BE2C (cell line): ENCODE measurements at places on chromosomes 11 and 22.

DNA sequence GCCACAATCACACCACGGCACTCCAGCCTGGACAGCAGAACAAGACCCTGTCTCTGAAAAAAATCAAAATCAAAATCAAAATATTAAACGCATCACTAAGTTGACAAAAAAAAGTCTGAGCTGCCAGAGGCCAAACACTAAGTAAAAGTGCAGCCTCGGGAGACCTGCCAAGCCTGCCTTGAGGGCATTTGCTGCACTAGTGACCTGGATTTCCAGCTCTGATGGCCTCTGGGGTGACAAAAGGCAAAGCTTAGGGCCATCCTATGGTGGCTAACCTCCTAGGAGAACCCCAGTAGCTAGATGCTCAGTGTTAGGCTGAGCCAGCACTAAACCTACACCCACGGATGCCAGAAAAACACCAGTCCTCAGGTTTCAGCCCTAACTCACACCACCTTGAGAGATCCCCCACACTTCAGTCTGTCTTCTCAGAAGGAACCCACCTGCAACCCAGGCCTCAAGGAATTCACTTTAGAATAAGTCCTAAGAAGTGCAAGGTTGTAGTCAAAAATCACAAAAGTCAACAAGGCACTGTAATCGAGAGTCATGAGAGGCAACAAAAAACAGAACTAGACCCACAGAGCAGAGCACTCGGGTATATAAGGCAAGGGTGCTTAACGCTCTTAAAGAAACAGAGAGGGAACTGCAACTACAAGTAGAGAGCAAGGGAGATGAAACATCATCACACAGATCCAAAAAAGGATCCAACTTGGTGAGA lies 28.6 kb downstream of the GNB1L start:
- DNase-seq = no peak

DNA sequence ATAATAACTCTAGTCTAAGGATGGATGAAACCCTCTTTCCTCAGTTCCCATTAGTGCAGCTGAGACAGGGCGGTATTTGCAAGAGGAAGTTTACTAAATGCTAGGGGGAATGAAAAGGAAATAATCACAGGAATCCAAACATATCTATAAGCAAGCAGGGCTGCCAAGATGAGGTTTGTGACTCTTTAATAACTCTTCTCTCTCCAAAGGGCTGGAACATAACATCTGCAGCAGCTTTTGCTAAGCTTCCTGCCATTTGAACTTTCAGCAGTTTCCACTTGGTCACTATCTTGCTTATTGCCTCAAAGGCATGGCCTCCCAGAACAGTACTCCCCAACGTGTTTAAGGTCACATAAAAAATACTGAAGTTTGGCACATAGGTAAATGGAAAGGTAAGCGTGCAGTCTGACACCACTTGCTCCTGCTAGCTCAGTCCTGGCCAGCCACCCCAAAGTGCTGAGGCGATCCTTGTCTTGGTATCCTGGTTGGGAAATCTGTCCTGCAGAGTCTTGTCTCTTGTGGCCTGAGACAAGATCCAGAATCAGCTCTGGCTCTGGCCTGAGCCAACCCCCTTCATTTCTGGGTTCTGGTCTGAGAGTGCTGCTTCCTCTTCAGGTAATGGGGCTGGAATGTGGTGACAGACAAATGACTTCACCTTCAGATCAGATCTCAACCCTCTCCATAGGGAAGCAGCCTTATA lies 81.8 kb downstream of the KCNC1 start:
- DNase-seq = no peak

DNA sequence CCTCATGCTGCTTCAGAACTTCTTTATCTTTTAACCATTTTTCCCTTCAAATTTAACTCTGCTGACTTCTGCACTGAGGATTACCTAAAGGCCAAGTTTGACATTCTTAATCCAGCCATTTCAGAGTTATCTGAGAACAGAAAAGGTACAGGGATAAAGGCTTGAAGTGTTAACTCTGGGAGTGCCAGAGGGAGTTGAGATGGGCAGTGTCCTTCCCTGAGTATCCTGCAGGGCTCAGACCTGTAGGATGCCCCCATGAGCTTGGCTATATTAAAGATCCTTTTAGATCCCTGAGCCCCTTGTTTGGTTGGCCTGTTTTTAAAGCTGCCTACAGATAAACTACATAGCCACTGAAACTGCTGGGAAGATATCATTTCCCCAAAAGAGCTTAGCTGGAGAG lies 268.4 kb upstream of the KIRREL3 start:
- no peak for DNase-seq

DNA sequence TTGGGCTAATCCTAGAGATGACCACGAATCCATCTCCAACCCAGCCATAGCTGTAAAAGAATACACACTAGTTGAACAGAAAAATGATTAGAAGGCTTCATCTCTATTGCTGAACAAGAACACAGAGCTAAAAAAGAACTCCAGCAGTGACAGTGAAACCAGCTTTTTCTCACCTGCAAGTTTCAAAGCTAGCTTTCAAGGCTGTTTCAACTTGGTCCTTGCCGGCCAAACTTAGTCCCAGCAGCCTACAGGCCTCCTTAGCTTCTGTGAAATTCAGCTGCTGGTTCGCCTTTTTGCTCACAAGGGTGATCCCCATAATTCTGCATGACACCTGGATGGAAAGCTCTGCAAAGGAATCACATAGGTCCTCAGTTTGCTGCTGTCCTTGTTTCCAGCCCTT lies 4.4 kb downstream of the LYVE1 start:
- no peak for DNase-seq

DNA sequence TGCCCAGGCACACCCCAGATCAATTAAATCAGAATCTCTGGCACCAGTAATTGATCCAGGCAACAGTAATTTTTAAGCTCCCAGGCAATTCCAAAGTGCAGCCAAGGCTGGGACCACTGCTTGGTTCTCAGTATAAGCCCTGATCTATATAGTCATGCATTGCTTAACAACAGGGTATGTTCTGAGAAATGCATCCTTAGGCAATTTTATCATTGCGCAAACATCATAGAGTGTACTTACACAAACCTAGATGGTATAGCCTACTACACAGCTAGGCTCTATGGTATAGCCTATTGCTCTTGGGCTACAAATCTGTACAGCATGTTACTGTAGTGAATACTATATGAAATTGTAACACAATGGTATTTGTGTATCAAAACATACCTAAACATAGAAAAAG lies 651 bp upstream of the C11orf42 start:
- no peak for DNase-seq

DNA sequence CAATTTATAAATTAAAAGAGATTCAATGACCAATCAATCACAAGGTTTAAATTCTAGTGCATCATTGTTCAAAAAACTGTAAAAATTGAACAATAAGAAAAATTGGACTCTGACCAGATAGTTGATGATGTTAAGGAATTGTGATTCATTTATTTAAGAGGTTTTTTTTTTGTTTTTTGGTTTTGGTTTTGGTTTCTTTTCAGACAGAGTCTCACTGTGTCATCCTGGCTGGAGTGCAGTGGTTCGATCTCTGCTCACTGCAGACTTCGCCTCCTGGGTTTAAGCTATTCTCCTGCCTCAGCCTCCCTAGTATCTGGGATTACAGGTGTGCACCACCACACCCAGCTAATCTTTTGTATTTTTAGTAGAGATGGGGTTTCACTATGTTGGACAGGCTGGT lies 17.1 kb upstream of the EIF3M start:
- no peak for DNase-seq

DNA sequence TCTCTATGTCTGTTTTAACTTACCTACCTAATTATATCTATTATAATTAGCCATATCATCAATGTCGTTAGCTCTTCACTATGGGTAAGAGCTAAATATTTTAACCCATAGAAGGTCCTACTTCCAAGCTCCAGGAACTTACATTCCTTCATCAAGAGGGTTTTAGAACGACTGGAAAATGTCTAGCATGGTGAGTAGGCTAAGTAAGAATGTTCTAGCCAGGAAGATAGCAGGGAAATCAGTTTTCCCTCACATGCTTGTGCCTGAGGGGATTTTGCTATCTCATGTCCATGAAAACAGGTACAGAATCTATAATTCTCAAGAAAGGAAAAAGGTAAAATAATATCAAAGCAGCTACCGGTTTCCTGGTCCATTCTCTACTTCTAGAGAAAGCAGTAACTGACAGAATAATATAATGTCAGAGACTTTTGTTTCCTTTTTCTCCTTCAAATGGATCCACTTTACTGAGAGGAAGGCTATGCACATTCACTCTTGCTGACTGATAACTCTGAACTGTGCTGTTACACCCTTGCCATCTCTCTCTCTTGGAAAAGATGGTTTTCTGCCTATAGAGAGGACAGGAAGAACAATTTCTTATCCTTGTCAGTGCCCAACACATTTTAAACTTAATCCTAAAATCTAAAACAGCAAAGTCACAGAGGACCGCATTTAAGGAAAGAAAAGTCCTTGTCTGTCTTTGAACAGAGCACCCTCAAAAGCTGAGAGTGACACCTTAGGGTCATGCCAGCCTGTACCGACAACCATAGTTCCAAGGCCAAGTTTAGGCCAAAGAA lies 67.0 kb downstream of the MAML2 start:
- no peak for DNase-seq

GRCh38 chr11:83674102-83674896 lies 388.1 kb upstream of the CCDC90B start:
- no peak for DNase-seq

DNA sequence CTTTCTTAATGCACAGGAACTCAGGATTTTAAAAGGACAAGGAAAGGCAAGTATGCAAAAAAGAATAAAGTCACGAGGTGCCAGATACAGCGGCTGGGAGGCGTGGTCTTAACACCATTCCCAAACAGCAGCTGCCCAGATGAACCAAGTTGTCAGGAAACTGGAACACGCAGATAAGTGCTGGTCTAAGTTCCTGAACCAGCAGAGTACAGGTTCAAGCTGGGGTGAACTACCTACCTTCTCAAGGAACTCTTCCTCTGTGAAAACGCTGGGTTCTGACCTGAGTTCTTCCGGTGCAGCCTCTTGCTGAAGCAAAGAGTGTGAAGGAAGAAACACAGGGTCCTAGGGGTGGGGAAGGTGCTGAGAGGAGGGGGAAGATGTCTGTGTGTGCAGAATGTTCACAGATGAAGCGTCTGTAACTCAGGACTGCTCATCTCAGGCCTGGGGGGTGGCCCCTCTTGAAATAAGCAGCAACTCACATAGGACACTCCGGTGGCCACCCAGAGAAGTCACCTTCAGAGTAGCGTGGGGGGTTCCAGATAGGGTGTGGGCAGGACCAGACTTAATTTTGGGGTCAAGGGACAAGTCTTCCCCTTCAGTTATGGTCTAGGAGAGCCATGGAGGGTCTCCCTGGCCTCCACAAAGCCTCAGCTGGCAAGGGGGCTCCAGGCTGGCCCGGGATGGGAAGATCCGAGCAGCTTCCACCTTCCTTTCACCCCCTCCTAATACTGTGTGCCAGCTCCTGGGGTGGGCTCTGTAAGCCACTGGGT lies 3.2 kb downstream of the TPST2 start:
- no peak for DNase-seq

DNA sequence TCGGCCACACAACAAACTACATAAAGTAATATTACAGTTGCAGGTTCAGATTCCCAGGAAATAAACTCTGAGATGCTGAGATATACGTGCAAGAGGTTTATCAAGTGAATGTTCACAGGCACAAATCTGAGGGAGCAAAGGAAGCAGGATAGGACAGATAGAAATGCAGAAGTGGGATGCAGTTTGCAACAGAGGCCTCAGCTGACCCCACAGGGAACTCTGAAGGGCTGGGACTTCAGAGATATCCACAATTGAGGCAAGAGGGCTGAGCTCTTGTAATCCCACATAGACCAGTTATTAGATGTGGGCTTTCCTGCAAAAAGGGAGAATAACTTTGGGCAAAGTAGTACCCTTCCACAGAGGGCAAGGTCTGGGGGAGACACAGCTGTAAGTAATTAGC lies 25.4 kb upstream of the ARHGAP20 start:
- DNase-seq = no peak

GRCh38 chr22:23533328-23533762 lies 46.7 kb downstream of the IGLL1 start:
- peak; percentile 86 for DNase-seq

GRCh38 chr11:63250162-63251050 lies 7.0 kb upstream of the SLC22A25 start:
- DNase-seq = no peak

DNA sequence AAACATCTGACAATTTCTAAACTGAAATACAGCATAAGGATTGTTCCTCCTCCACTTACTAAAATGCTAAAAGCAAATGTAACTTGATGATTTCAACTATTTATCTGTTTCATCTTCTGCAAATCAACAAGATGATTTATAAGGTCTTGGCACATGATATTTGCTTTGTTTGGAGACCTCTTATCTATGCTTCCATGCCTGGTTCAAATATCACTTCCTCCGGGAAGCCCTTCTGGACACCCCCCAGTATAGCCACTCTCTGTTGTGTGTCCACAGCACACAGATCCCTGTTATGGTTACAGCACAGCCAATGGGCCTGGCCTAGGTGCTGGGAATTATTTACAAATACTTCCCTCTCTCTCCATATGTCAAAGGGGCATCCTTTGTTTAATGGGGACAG lies 114.8 kb downstream of the C11orf58 start:
- DNase-seq = no peak

- no peak for DNase-seq
These were observed 61.5 kb upstream of the HMGXB4 start for GRCh38 chr22:35195821-35196220.

GRCh38 chr11:45382133-45382878 lies 96.2 kb upstream of the SYT13 start:
- DNase-seq = no peak

DNA sequence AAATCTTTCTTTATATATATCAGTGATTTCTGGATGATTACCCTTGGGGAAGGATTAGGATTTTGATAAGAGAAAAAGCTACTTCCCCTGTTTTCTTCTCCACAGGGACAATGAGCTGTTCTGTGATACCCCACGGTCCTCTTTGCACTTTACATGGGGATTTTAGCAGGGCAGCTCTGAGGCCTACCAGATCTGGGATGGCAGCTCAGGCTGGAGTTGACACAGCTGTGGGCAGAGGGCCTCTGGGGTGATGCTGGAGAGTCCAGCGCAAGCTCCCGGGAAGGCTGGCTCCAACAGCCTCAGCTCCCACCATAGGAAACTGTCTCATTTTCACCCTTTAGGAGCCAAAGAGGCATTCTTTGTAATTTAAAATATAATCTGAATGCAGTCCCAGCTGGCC lies 383.8 kb upstream of the NARS2 start:
- DNase-seq = no peak

DNA sequence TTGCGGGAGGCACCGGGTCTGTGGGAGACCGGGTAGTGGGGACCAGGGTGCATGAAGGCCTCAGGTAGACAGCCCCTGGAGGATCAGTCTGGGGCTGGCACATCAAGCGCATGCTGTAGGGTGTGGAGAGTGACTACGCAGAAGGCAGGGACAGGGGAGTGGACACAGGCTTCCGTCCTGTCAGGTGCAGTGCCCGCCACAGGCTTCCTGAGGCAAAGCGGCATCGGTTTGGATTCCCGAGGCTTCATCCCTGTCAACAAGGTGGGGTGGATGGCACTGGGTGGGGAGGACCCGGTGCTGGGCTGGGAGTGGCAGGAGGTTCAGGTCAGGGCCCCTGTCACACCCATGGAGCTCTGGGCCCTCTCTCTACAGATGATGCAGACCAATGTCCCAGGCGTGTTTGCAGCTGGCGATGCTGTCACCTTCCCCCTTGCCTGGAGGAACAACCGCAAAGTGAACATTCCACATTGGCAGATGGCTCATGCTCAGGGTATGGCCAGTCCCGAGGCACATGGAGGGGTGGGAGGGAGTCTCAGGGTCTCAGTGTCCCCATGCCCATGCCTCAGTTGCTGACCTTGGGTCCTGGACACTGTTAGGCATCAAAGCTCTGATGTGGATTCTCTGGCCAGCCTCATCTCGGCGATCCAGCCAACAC lies 4.5 kb upstream of the LZTR1 start:
- DNase-seq = no peak

- DNase-seq = no peak
These were observed 3.9 kb downstream of the GATD1 start for GRCh38 chr11:773425-773824.
